Fibroblast of skin of left biceps (primary cell): ENCODE measurements at places on chromosomes 1 and 21.
A peak's percentile ranks its signal among the peaks of the same experiment; 100 is the strongest.

- DNase-seq, result no peak
These were observed 81.2 kb downstream of the SIPA1L2 start for GRCh38 chr1:232548691-232549090.

- no peak for DNase-seq
These were observed 68.8 kb upstream of the WDR26 start for GRCh38 chr1:224503161-224504118.

- no peak for DNase-seq
These were observed 87.7 kb upstream of the EDN2 start for GRCh38 chr1:41572224-41572623.

GRCh38 chr1:224510880-224511645, 76.5 kb upstream of the WDR26 start:
- peak; percentile 18 for DNase-seq
